ENCODE measurements at places on chromosomes 6 and 20.

DNA sequence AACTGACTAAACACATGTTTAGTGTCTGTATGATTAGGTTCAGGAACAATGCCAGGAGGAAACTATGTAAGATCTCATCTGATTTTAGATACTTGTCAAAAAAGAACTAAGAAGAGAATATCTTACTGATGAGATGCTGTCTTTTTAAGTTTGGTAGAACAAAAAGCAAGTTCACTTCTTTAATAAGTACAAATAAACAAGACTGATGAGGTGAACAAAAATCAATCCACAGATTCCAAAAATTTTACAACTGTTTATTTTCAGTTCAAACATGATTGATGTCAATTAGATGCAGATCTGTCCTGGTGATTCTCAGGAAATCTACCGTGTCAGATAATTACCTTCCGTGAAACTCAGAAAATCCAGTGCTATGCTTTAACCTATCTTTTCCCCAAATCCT, 24.9 kb downstream of the EPHA7 start:
- no peak for DNase-seq

- DNase-seq, result no peak
These were observed 84.1 kb upstream of the EPB41L1 start for GRCh38 chr20:36070451-36070850.

DNA sequence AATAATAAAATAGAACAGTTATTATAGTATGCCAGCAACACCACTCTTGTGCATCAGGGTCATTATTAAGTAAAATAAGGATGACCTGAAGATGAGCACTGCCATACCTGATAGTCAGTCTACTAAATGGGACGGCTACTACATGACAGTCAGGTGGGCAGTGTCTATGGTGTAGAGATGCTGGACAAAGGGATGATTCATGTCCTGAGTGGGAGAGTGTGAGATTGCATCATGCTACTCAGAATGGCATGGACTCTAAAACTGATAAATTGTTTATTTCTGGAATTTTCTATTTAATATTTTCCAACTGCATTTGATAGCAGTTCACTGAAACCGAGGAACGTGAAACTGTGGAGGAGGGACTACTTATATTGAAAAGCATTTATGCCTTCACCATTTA, 38.8 kb downstream of the SNX9 start:
- DNase-seq, result no peak

GRCh38 chr6:6748001-6748400, 159.5 kb downstream of the LY86 start:
- no peak for DNase-seq

- no peak for DNase-seq
These were observed 75.8 kb upstream of the E2F3 start for GRCh38 chr6:20325641-20326421.

GRCh38 chr6:157098999-157099398, 224.3 kb downstream of the TMEM242 start:
- DNase-seq, result no peak

DNA sequence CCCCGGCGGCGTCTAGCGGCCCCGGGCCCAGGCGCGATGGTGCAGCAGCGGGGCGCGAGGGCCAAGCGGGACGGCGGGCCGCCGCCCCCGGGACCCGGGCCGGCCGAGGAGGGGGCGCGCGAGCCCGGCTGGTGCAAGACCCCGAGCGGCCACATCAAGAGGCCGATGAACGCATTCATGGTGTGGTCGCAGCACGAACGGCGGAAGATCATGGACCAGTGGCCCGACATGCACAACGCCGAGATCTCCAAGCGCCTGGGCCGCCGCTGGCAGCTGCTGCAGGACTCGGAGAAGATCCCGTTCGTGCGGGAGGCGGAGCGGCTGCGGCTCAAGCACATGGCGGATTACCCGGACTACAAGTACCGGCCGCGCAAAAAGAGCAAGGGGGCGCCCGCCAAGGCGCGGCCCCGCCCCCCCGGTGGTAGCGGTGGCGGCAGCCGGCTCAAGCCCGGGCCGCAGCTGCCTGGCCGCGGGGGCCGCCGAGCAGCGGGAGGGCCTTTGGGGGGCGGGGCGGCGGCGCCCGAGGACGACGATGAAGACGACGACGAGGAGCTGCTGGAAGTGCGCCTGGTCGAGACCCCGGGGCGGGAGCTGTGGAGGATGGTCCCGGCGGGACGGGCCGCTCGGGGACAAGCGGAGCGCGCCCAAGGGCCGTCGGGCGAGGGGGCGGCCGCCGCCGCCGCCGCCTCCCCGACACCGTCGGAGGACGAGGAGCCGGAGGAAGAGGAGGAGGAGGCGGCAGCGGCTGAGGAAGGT, 715 bp downstream of the SOX12 start:
- peak; percentile 49 for DNase-seq

- no peak for DNase-seq
These were observed 53.9 kb downstream of the PREX1 start for GRCh38 chr20:48773837-48774418.

GRCh38 chr6:83893024-83893423, 33.5 kb downstream of the CYB5R4 start:
- DNase-seq, result no peak

GRCh38 chr20:63132131-63132714, 83.7 kb downstream of the YTHDF1 start:
- no peak for DNase-seq

- DNase-seq, result no peak
These were observed 19.7 kb downstream of the PBOV1 start for GRCh38 chr6:138198430-138199091.

- no peak for DNase-seq
These were observed 20.6 kb upstream of the CHMP4B start for GRCh38 chr20:33790566-33790965.

DNA sequence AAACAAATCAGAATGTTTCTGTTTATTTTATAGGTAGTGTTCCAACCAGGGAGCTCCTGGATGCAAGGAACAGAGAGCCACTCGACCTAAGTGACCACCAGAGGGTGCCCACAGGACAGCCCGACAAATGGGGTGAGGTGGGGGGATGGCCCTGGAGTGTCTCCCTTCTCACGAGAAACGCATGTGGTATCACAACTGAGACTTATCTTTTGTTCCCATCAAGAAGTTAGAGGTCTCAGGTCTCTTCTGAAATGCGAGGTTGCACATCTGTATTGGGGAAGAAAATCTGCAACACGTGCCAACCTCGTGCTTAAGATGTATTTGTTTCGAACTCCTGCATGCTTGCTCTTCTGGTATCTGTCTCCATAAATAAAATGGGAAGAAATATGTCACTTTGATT, 104.0 kb downstream of the ISM1 start:
- DNase-seq, result peak; percentile 7

DNA sequence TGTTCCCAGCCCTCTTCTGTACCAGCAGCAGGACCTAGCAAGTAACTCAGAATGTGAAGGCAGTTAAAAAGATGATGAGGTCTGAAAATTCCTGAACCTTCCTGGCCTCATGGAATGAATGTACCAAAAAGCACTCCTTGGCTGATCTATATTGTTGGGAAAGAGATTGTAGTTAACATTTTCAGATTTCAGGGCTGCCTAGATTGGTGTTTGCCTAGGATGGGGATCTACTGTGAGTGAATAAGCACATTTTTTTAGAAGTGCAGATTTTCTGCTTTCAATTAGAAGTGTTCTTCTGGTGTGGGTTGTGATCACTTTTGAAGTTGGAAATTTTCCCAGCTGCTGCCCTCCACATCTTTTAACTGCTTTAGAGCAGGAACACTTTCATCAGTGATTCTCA, 6.2 kb downstream of the MYLIP start:
- no peak for DNase-seq

GRCh38 chr6:140036196-140036595, 661.7 kb upstream of the CITED2 start:
- DNase-seq, result no peak

- no peak for DNase-seq
These were observed 134.3 kb downstream of the SLC23A2 start for GRCh38 chr20:4867051-4867450.

GRCh38 chr20:61399433-61399832, 147.4 kb downstream of the CDH4 start:
- no peak for DNase-seq

DNA sequence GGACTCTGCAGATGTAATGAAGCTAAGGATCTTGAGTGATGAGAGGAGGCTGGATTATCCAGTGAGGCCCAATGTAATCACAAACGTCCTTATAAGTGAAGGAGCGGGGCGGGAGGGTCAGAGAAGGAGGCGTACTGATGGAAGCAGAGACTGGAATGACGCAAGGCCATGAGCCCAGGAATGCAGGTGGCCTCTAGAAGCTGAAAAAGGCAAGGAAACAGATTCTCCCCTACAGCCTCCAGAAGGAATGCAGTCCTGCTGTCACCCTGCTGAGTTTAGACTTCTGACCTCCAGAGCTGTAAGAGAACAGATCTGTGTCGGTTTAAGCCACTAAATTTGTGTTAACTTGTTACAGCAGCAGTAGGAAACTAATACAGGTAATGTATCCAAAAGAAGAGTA, 227.9 kb downstream of the PTPRT start:
- no peak for DNase-seq

- no peak for DNase-seq
These were observed 420.1 kb upstream of the BTBD3 start for GRCh38 chr20:11497545-11497944.

DNA sequence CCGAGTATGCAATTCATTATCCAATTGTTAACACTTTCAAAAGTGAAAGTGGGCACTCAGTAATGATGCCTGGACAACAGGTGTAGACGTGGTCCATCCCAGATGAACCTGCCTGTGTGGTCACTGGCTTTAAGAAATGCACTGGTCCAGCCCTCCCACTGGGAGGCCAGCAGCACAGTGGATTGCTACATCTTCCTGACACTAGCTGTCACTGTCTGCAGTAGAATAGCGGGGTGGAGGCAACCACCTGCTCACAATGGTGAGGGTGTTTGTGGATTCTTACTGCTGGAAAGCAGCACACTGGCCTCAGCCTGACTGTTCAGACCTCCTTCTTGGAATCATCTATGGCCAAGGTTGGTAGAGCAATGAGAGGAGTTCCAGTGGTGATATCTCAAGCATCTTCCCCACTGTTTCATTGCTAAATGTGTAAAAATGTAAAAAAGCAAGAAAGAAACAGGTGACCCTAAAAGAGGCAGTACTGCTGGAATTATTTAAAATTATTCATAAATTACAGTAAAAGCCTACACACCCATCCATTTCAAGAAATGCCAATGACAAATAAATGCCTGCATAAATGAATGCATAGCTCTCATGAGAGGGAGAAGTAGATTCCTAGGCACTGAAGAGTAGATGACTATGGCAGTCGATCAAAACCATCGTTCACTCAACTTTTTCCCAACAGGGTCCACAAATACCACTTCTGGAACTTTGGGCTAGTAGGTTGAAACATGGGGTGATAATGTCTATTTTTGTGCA, 228.0 kb upstream of the PLN start:
- DNase-seq, result no peak

DNA sequence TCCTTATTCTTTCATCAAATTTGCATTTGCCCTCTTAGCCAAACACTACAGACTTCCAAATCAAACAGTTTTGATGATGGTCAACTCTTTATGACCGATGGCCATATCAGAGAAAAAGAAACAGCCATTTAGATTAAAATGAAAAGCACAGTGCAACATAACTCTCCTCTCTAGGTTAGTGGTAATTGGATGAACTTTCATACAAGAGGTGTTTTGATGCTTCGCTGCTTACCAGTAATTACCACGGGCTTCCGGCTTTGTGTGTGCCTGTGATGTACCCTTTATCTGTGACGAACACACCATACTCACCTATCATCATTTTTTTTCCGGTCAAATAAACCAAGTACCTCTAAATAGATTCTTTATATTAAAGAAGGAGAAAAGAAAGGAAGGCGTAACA, 181.8 kb downstream of the FOXA2 start:
- DNase-seq, result no peak

DNA sequence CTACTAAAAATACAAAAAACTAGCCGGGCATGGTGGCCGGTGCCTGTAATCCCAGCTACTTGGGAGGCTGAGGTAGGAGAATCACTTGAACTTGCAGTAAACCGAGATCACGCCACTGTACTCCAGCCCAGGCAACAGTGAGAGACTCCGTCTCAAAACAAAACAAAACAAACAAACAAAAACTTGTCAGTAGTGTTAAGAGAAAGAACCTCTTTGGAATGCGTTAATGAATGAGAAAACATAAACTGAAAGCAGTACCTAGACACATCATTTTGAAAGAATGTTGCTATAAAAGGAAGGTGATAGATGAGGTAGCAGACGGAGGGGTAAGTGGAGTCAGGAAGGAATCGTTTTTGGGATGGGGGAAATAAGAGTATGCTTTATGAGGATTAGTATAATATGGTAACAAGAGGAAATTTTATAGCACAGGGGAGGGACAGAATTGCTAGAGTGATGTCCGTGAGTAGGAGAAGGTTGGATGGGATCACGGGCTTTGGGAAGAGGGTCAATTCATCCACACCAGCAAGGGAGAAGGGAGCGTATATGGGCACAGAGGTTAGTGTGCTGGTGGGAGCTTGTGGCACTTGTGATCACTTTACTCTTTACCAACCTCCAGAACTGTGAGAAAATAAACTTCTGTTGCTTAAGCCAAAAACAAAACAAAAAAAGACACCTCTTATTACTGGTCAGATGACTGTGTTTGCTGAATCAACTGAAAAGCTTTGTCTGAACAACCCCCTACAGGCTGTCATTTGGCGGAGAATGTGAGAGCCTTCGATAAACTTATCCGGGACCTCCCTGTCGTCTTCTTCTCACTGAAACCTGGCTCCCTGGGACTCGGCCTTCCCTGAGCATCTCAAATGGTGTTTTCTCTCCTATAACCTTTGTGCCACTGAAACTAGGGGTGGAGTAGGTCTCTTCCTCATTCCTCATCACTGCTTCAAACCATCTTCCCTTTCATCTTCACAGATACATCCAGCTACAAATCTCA, 48.9 kb upstream of the TFAP2A start:
- no peak for DNase-seq

DNA sequence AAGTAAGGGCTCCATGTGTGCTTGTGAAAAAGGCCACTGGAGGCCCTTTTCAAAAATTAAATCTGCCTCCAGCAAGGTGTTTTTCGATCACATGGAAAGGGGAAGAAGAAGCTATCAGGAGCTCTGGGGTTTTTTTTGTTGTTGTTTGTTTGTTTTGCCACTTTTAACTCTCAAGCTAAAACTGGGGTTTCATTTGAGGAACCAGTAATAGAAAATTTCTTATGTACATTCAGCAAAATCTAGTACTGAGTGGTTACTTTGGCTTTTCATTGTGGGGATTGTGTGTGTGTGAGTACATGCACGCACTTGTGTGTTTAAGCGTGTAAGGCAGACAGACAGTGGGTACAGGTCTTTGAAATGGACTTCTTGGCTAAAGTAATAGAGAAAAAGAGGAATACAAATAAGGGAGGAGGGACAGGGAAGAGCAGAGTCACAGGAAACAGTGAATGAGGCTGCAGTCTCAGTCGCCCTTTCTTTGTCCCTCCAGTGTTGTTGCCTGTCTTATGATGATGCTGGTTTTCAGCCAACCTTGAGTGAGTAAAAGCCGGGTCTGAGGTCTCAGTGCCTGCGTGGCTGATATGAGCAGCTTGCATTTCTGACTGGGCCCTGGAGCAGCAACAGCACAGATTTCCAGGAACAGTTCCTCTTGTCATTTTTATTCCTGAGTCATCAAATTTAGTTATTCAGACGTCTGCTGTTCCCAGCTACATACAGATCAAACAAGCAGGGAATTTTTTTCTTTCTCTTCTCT, 26.2 kb downstream of the SLC16A10 start:
- peak; percentile 20 for DNase-seq

- no peak for DNase-seq
These were observed 71.8 kb downstream of the LCA5 start for GRCh38 chr6:79465381-79465780.

GRCh38 chr6:44556046-44556445, 168.5 kb downstream of the CDC5L start:
- DNase-seq, result no peak

GRCh38 chr6:70901324-70901723, 55.5 kb downstream of the B3GAT2 start:
- no peak for DNase-seq

- DNase-seq, result no peak
These were observed 598.8 kb downstream of the EPHA7 start for GRCh38 chr6:92820601-92821000.

Measured in DMS 273 treated with DMSO at 0.1 percent for 48 hours (cell line).